Activated CD4-positive, alpha-beta memory T cell treated with anti-CD3 and anti-CD28 coated beads for 36 hours (primary cell): ENCODE measurements at places on chromosomes 6 and 20. TPM values are rescaled to one million over a fixed set of nuclear protein-coding genes. Genes with fewer than 3 reads are reported as not detected.

The PACSIN1 gene
- 0.40 TPM for total RNA-seq

The RIPOR2 gene
- 68.7 TPM for total RNA-seq

The FAM217A gene
- total RNA-seq = not detected

The MOG gene
- not detected for total RNA-seq

The FLRT3 gene
- not detected for total RNA-seq

The HLA-DQA1 gene
- total RNA-seq = 1.4 TPM

The ZNF165 gene
- 3.7 TPM for total RNA-seq

The DDX43 gene
- 0.29 TPM for total RNA-seq

The TREM2 gene
- not detected for total RNA-seq

The GSTA3 gene
- not detected for total RNA-seq

The CFAP61 gene
- not detected for total RNA-seq

The SDC4 gene
- total RNA-seq = 67.8 TPM

The RNF182 gene
- total RNA-seq = not detected

The NHLRC1 gene
- total RNA-seq = 0.19 TPM

GRCh38 chr20:47438464-47439381 is 63.0 kb upstream of the NCOA3 start:
- peak; percentile 33 for DNase-seq

GRCh38 chr20:39885975-39886649 is 802.9 kb downstream of the MAFB start:
- DNase-seq = peak; percentile 30

- DNase-seq = no peak
Observed at GRCh38 chr6:93453956-93454355, 34.6 kb upstream of the EPHA7 start.

- DNase-seq = no peak
Observed at GRCh38 chr20:50680105-50680960, 11.0 kb downstream of the RIPOR3 start.

GRCh38 chr6:143611580-143611979 is 66.2 kb upstream of the PHACTR2 start:
- peak; percentile 42 for DNase-seq

DNA sequence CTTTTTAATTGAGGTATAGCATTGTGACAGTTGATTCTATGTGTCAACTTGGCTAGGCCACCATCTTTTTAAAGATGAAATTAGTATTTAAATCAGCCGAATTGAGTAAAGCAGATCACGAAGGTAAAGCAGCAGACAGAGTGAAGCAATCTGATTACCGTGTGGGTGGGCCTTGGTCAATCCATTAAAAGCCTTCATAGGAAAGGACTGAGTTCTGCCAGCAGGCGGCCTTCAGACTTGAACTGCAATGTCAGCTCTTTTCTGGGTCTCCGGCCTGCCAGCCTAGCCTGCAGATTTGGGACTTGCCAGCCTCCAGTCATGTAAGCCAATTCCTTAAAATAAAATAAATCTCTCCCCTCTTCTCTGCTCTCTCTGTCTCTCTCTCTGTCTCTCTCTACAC is 22.4 kb upstream of the TGM2 start:
- no peak for DNase-seq

DNA sequence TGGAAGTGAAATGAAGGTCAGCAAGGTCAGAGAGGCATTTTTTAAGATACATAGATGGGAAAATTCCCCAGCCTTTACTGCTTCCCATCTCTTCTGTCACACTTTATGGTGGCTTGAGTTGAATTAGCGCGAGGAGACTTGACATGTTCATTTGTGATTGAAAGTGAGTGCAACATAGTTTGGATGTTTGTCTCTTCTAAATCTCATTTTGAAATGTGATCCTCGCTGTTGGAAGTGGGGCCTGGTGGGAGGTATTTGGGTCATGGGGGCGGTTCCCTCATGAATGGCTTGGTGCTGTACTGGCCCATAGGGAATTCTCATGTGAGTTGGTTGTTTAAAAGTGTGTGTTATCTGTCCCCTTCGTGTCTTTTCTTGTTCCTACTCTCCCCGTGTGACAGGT is 237.2 kb downstream of the CDKAL1 start:
- no peak for DNase-seq

DNA sequence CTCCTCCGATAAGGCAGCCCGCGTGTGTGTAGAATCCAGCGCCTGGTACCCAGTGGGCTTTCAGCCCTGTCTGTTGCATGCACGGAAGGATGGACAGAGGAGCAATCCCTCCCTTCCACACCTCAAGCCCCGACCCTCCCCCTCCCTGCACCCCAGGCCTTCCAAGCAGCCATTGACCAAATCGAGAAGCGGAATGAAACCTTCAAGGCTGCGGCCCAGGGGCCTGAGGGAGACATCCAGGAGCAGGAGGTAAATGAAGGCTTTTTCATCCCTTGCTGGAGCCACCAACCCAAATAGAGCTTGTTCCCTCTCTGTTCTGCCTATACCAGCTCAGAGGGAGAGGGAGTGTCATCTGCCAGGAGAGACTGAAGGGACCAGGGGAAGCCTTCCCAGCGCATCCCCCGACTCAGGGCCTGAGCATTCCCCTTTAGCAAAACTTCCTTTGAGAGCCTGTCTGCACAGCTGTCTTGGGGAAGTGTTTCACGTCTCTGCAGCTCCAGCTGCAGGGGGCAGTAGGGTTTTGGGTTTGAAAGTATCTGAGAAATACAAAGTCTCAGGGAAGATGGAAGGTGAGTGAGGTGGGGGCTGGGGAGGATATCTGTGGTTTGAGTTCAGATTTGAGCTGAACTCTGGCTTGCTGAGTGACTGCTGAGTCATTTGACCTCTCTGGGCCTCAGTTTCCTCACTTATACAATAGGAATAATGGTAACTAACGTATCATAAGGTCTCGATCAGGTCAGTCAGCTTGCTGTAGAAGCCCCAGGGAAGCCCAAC is 16.1 kb downstream of the FGD2 start:
- peak; percentile 84 for DNase-seq

DNA sequence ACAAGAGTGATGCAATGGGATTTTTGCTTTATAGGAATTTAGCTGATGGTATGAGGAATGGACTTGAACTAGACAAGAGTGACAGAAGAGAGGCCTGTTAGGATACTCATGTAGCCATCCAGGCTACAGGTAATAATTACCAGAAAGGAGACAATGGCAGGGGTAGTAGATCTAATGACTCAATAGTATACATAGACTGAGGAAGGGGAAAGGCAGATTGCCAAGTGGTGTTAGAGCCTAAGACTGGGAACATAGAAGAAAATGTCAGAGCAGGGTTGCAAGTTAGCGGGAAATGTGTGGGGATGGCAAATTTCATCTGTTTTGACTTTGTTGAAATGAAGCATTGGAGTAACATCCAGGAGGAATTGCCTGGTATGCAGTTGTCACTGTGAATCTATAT is 295.6 kb downstream of the UTRN start:
- DNase-seq = no peak

- DNase-seq = peak; percentile 47
Observed at GRCh38 chr6:30816791-30817739, 67.3 kb upstream of the DDR1 start.

GRCh38 chr20:38224531-38224930 is 36.0 kb downstream of the KIAA1755 start:
- no peak for DNase-seq

DNA sequence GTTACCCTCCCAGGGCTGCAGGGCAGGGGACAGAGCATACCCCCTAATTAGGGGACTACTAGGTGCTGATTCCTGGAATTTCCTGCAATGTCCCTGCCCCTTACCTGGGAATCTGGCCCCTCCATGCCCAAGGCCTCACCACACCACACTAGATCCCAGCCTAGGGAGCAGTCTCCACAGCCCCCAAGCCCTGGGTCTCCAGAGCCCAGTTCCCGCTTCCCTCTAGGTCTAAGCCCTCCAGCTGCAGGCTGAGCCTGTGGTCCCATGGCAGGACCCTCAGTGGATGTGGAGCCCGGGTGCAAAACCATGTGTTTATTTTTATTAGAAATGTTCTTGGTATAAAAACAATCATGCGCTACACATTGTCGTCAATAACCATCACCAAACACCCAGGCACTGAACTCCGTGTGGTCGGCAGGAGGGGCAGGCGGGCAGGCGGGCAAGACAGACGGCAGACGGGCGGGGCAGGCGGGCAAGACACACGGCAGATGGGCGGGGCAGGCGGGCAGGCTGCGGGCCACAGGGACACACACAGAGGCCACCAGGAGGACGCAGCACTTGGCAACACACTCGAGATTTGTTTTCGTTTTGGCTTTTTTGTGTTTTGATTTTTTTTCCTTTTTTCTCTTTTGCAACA is 124.2 kb downstream of the GRM4 start:
- no peak for DNase-seq

GRCh38 chr6:160215232-160215631 is 43.4 kb downstream of the SLC22A2 start:
- no peak for DNase-seq

GRCh38 chr20:63156221-63156671 is 59.7 kb downstream of the YTHDF1 start:
- DNase-seq = no peak

DNA sequence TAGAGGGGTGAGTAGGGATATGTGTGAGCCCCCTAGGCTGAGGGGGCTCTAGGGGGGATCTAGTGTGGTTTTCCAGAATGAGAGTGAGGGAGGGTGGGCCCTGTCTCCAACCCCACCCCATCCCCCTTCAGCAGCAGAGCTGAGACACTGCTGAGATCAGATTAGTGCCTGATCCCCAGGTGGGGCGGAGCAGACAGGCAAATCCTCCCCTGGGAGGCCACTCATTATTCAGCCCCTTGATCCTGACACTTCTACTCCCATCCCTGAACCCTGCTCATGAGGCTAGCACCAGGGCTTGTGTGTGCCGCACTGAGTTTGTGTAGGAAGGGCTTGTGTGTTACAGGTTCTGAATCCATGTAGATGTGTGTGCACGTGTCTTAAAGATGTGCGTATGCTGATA is 42.5 kb downstream of the SPDEF start:
- DNase-seq = no peak
